ENCODE measurements at places on chromosomes 3 and 15.

GRCh38 chr3:1971780-1972179, 126.9 kb upstream of the CNTN4 start:
- no peak for DNase-seq

GRCh38 chr3:112379020-112379690, 46.2 kb downstream of the CD200 start:
- peak; percentile 29 for DNase-seq

DNA sequence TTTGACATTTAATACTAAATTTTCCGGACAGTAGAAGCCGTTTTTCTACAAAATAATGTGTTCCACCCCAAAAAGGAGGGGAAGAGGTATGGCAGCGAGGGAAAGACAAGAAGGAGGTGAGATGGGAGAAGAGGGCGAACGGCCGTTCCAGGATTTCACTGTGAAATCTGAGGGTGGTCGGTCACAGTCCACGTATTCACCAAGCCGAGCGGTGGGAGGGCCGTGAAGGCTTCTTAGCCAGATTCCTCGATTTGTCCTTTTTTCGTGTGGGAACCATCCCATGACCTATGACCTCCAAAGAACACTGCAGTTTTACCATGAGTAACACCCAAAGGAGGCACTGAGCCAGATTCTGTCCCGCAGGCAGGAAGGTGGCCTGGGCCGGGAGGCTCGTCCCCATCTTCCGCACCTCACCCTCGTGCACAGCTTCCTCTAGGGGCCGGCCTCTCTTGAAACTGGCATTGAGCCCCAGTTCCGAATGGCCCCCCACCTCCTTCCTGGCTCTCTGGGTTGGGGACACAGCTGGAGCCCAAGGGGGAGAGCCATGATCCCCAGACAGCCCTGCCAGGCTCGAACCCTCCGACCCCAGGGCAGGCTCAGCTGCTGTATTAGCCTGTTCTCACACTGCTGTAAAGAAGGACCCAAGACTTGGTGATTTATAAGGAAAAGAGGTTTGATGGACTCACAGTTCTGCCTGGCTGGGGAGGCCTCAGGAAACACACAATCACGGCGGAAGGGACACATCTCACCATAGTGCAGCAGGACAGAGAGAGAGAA, 23.7 kb downstream of the XXYLT1 start:
- no peak for DNase-seq

DNA sequence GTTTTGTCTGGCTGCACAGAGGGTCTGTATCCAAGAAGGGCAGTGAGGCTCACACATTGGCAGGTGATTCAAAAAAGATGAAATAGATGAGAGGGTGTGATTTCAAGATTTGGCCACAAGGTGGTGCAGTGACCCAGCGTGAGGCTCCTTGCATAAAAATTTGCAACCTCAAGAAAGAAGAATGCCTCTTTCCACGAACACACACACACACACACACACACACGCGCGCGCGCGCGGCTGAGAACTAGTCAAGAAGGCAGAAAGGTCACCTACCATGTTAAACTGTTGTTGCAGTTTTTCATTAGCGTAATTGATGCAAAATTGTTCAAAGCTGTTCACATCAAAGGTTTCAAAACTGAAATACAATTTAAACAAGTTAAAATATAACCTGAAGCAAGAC, 39.2 kb downstream of the MYO5C start:
- peak; percentile 88 for DNase-seq

DNA sequence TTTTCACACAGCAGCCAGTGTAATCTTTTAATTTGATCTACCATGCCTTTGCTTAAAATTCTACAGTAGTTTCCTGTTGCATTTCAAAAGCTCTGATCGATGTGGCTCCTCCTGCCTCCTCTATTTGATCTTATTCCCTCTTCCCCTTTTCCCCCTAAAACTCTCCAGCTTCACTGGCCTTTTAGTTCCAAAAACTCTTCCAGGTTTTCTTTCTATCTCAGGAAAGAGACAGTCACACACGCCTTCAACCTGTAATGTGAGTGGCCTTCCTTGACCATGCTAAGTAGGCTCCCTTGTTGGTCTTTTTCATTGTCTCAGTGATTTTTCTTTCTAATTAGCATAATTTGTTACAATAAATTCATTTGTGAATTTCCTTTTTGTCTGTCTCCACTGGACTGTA, 985 bp downstream of the TEX9 start:
- DNase-seq = no peak
